ENCODE measurements at places on chromosomes 1 and 21.

- DNase-seq, result no peak
These were observed 104.4 kb downstream of the PTPN14 start for GRCh38 chr1:214446772-214447556.

- no peak for DNase-seq
These were observed 36.6 kb upstream of the C1orf53 start for GRCh38 chr1:197865809-197866208.

- DNase-seq, result no peak
These were observed 683.0 kb downstream of the MATN1 start for GRCh38 chr1:30040081-30041019.

DNA sequence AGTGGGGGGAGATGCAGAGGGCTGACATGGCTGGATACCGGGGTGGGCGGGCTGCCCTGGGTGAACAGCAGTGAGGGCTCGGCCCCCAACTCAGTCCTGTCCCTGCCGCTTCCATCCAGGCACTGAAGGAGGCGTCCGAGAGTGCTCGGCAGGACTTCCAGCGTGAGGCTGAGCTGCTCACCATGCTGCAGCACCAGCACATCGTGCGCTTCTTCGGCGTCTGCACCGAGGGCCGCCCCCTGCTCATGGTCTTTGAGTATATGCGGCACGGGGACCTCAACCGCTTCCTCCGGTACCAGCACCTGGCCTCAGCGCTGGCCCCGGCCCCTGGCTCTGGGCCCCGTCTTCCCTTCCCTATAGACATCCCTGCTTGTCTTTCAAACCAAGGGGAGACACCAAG is 15.6 kb downstream of the NTRK1 start:
- DNase-seq, result no peak

DNA sequence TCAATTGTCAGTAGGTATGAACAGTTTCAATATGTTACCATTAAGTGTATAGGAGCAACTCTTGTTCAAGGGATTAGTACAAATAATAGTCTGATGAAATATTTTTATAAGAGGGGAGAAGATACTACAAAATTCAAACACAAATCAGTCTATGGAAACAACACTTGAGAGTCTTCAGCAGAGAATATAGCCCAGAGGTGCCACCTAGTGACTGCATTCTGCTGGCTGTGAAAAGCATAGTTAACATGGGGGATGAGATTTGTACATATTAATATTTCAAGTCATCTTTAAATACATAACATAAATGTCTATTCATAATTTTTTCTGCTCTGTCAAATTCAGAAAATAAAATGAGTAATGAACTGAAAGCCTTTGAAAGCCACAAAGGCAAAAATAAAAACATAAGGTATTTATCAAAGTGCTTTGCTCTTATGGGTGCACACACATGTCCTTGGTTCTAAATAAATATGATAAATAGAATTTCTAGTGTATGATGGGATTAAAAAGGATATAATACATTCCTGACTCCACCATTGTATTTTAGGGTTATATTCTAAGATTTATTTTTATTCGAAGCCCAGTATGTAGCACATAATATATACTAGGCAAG is 440.9 kb upstream of the ZRANB2 start:
- DNase-seq, result peak; percentile 68
